Activated CD4-positive, CD25-positive, alpha-beta regulatory T cell (primary cell): ENCODE measurements at places on chromosomes 4 and X.

- DNase-seq: no peak
These were observed 101.6 kb upstream of the MAP9 start for GRCh38 chr4:155478336-155478835.

- no peak for DNase-seq
These were observed 1454.1 kb downstream of the PCDH19 start for GRCh38 chrX:98956014-98956413.

- DNase-seq: no peak
These were observed 109.7 kb downstream of the UNC5C start for GRCh38 chr4:95439071-95439470.

GRCh38 chr4:80221161-80221560 lies 23.9 kb downstream of the PRDM8 start:
- DNase-seq: no peak
